ENCODE measurements at places on chromosomes 16 and 17.

DNA sequence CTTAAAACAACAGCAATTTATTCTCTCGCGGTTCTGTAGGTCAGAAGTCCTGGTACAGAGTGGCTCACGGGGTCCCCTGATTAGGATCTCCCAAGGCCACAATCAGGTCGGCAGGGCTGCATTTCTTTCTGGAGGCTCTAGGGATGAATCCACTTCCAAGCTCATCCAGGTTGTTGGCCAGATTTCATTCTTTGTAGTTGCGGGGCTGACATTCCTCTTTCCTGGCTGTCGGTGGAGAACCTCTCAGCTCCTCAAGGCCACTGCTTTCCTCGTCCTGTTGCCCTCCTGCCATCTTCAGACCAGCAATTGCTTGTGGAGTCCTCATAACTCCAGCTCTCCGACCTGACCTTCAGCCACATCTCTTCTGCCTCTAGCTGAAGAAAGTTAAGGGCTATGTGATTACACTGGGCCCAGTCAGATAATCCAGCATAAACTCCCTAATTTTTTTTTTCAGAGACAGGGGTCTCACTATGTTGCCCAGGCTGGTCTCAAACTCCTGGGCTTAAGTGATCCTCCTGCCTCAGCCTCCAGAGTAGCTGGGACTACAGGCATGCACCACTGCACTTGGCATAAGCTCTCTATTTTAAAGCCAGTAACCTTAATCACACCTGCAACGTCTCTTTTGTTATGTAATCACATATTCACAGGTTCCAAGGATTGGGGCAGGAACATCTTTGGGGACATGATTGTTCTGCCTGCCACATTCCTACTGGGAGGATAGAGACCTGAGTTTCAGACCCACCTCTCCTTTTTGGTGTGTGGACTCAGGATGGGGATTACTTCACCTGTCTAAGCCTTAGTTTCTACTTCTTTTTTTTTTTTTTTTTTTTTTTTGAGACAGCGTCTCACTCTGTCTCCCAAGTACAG, 4.1 kb upstream of the GAST start:
- DNase-seq: no peak

GRCh38 chr17:34899643-34900291, 61.5 kb downstream of the CCT6B start:
- DNase-seq: no peak

DNA sequence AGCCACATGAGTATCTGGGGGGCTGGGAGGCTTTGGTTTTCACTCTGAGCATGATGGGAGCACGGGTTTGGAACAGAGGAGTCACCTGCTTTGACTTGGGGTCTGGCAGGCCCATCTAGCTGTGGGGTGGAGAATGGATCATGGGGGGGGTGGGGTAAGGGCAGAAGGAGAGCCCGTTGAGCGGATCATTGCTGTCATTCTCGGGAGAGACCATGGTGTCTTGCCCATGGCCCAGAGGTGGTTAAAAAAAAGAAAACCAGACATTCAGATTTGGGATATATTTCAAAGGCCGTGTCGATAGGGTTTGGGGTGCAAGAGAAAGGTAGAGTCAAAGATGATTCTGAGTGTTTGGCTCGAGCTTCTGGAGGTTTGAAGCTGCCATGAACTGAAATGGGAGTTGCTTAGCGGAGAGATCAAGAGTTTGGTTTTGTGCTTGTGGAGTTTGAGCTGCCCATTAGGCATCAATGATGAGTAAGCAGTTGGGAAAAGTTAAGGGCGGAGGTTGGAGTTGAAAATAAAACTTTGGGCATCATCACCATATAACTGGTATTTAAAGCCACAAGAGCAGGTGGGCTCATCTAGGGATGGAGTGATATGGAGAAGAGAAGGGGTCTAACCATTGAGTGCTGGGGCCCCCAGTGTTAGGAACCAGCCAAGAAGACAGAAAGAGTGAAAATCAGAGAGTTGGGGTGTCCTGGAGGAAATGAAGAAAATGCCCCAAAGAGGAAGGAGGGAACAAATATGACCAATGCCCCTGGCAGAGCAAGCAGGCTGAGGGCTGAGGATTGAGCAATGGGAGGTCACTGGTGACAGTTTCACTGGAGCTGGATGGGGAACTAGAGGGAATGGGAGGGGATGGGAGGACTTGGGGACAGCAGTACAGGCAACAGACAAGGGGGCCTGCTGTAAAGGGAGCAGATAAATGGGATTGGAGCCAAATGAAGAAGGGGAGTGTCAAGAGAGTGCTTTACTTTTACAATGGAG, 1.9 kb downstream of the NOD2 start:
- no peak for DNase-seq

DNA sequence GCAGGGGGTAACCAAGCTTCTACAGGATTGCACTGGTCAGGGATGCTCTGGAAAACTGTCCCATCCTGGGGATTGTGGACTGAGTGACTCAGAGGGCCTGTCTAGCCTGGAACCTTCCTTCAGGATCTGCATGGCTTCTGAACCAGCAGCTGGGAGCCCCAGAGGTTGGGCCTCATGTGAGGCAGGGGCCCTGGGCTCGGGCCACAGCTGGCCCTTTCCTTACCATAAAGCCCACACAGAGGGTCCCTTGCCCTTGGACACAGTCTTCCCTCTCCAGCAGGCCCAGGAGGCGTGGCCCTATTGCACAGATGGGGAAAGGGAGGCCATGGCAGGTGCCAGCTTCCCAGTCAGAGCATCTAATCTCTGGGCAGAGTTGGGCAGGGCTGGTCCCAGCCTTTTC, 30.5 kb downstream of the ADCY7 start:
- DNase-seq: no peak

DNA sequence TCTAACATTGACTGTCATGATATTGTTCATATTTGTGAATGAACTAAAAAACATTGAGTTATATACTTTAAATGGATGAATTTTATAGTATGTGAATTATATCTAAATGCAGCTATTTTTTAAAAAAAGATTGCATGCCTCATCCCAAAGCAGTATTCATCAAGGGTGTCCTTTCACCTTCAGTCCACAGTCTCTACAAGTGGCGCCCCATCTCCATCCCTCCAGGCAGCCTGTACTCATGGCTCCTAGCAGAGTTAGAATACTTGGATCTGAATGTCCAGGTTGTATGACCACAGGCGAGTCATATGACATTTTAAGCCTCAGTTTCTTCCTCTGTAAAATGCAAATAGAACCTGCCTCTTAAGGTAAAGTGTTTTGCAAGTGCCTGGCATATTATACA, 69.8 kb downstream of the TMEM100 start:
- DNase-seq: no peak

DNA sequence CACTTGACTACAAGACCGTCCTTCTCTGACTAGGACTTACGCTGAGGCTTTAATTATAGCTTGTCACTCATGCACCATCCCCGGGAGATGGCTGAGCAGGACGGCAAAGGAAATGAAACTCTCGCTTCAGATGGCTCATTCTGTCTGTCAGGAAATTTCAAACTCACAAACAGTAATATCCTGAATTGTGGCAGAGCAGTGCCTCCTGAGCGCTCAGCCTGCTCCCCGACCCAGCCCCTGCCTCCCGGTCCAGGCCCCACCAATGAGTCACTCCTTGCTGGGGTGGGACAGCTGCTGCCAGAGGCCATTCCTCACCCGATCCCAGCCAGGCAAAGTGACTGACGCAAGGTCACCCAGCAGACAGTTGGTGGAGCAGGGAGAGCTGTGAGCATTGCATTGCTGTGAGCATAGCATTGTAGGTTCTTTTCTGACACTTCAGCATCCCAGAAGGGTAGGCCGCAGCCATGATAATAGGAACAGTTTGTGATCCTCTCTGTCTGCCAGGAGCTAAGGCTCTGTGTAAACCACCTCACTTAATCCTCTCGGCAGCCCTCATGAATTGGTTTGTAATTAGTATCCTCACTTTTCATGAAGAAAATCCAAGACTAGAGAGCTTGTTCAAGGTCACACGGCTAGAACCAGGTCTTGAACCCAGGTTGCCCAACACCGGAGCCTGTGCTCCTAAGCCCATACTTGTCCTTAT, 20.9 kb downstream of the CCDC182 start:
- DNase-seq: no peak

DNA sequence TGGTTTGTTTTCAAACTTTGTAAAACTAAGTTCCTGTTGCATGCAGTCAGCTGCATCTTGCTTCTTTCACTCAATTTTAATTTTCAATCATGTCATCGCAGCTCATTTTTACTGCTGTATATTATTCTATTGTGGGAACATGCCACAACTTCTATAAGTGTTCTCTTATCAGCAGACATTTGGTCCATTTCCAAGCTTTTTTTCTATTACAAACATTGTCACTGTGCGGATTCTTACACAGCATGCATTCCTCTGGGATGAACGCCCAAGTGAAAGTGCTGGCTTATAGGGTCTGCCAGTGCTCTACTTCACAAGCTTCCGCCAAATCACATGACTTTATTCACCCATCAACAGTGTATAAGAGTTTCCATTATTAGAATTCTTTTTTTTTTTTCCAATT, 22.7 kb downstream of the GINS3 start:
- DNase-seq: no peak

DNA sequence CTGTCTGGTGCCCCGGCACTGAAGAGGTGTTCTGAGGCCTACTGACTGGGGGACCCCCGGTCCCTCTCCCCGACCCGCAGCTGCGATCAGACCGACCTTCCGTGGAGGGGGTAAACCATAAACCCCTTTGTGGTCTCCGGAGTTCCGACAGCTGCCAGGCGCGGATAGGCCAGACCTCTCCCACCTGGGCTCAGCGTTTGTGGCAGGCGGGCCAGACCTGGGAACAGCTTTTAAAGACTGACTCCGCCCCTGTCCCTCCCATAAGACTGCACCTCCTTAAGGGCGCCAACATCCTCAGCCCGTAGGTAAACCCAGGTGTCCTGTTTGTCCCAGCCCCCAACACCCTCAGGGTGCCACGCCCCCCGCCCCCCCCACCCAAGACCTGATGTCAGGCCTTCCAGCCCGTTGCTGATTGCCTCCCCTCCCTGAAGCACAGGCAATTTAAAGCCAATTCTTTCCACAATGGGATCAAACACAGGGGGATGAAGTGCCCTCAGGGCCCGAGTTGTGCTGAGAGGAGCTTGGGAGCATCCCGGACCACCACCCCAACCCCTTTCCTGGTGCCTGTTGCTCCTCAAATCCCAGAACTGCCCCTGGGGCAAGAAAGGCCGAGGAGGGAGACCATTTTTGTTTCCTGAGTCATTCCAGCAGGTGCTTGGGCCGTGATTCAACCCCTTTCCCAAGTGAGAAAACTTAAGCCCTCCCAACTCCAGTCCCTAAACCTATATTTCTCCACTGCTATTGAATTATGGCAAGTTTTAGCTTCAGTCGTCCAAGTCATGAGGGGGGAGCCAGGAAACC, at the start of gene SOX15:
Gene SOX15 (minus strand): TSS at position 204 of the 801 bp plus-strand sequence. CDS start 418 bp downstream, outside the sequence.
- DNase-seq: no peak

DNA sequence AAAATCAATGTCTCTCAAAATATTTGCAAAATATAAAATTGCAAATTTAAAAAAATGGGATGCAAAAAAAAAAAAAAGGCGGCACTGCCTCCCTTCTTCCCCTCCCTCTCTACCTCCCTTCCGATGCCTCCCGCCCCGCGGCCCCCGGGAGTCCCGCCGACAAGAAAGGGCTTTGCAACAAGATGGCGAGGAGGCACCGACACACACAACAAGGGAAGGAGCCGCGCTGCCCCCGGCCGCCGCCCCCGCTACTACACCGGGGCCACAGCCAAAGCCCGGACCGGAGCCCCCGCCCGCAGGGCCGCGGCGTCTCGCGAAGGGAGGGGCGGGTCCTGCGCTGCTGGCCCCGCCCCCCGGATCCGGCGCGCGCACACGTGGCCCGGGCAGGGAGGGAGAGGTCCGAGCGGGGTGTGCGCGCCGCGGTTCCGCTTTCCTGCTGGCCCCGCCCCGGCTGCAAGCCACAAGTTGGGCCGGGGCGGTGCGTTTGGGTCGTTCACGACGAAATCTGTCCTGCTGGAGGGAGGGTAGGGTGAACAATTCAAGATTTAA, at the start of gene MNT:
Gene MNT (minus strand): TSS at position 184 of the 549 bp plus-strand sequence. CDS start 348 bp downstream, outside the sequence.
- peak; percentile 92 for DNase-seq

- no peak for DNase-seq
Measured at GRCh38 chr17:49358641-49359247, 3.3 kb downstream of the ZNF652 start.

GRCh38 chr16:2438121-2438520, 8.9 kb downstream of the CCNF start:
- DNase-seq: no peak

DNA sequence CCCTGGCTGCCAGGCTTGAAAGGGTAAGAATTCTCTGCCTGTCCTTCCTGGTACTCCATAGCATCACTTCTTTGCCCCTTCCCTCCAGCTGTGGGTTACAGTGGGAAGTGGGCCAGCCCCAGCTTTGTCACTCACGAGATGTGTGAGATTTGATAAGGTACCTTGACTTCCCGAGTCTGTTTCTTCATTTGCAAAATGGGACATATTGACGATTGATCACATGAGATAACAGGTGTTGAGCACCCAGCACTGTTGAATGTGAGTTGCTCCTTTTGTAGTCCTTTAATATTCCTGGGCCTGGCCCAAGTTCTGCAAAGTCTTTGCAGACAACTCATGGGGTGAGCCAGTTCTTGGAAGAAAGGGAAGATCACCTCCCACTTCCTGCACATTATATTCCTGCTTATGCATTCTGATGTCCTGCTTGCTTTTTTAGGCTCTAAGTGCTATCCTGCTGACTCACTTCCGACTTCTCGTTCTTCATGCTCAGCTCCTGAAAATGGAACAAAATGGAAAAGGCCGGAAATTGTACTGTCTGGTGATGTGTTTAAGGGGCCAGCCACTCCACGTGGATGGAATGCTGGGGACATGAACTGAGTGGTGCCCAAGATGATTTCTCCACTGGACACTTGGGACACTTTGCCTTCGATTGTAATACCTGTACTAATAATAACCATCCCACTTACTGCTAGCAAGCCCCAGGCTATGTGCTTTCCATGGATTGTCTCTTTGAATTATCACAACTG, 8.3 kb upstream of the NLK start:
- no peak for DNase-seq

DNA sequence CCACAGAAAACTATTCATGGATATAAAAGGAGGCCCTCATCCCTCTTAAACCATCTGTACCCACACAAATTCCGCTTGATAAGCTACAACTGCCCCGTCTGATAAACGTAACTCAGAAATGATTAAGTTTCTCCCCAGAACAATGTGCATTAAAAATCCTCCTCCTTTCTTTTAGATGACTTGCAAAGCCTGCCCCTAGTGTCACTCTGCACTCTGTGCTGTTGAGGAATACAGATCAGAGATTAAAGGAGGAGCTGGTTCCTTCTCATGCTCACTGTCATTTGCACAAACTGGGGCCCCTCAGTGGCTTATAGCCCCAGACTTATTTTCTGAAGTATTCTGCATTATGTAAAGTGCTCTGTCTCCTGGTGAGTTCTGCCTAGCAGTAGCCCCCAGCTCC, 33.3 kb downstream of the CDRT15 start:
- DNase-seq: no peak

DNA sequence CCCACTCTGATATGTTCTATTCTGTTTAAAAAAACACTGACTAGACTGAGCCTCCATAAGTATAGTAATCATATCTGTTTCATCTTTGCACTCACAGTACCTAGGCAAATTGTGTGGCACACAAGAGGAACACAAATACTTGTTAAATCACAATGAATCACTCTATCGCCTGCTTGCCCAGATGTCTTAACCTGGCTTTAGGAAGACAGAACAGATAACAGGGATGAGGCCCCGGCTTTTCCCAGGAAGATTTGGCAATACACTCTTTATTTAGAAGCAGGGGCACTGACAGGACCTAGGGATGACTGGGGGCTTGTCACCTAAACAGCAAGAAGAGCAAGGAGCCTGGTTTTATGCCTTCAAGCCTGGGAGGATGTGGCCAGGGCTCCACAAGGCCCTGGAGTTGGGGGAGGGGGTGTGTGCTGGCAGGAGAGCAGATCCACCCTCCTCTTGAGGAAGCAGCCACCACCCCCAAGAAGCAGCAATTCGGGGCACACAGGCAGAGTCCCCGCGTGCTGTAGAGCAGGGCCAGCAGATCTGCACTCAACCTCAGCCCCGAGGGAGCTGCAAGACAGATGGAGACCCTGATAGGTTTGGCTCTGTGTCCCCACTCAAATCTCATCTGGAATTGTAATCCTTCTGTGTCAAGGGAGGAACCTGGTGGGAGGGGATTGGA, 41.0 kb upstream of the KSR1 start:
- no peak for DNase-seq
